ENCODE measurements at places on chromosomes 3 and 15.

DNA sequence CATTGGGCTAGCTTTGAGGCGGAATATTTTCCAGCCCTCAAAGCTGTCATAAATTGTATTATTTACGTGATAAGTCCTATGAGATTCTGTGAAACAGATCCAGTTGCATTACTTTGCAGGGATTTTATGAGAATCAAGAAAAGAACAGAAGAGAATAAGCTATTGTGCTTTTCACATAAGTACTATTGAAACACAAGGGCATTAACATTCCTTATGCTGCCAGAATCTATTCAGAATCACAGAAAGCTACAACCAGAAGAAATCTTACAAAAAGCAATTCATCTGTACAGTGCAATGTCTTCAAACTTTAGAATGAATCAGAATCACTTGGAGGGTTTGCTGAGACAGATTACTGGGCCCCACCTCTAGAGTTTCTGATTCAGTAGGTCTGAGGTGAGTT is 10.6 kb upstream of the CACNA1D start:
- DNase-seq = no peak

DNA sequence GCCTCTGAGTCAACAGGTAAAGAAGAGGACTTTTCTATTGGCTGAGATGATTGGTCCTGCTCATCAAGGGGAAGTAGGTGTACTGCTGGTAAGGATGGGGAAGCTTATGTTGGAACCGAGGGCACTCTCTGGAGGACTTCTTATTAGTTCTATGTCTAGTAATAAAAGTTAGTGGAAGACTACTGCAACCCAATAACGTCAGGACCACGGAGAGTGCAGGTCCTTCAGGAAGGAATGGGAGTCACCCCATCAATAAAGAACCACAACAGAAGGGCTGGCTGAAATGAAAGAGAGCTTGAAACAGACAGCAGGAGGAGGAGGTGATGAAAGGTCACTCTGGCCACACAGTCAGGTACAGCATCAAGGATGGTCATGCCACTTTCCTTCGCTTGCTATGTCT is 68.8 kb upstream of the PRR23E start:
- DNase-seq = peak; percentile 9

DNA sequence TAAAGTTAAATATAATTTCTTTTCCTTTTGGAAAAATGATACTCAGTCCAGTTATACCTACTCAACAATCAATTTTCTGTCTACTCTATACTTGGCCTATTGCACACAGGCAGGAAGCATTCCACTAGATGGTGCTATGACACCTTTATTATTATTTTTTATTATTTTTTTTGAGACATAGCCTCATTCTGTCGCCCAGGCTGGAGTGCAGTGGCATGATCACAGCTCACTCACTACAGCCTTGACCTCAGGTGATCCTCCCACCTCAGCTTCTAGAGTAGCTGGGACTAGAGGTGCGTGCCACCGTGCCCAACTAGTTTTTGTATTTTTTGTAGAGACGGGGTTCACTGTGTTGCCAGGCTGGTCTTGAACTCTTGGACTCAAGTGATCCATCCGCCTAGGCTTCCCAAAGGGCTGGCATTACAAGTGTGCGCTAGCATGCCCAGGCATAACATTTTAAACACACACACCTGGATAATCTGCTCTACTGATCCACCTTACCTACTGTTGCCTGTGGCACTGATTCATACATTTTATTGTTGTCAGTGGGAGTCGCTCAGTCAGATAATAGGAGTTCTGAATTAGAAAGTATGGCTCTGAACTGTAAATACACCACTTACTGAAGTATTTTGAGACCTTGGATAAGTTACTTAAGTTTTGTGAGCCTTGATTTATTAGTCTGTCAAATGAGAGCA is 56.2 kb downstream of the EIF3J start:
- DNase-seq = peak; percentile 6

DNA sequence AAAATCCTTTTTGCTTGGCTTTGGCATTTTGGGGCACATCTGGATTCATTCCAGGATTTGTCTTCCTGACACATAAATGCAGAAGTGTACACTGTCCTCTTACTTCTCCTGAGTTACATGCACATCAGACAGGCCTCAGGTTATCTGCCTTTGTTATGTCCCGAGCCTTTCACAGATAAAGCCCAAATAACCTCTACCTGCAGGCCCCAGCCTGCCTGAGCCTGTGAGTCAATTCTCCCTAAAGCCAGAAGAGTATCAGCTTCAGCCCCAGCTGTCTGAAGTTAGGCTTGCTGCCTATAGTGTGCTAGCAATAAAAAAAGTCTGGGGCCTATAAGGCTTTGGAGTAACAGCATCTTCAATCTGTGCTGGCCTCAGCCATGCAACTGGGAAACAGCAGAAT is 17.7 kb upstream of the GSK3B start:
- DNase-seq = no peak

DNA sequence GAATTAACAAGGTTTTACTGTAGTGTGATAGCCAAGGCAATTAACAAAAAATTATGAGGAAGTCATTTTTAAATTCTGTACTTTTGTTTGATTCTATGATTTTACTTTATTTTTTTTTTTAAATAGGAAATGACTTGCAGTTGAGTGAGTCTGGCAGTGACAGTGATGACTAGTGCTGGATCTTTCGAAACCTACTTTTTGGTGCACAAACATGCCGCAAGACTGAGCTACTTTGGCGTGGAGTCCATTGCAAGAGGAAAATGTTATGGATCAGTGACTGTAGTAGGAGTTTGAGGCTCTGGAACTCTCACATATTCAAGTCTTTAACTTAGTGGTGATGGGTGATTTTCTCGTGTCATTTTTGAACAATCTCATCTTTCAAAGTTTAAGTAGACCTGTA is 11.6 kb downstream of the EAF1 start:
- no peak for DNase-seq

- DNase-seq = no peak
Measured at GRCh38 chr15:70248116-70249025, 150.7 kb upstream of the TLE3 start.

- DNase-seq = no peak
Measured at GRCh38 chr3:55494976-55495375, 7.9 kb upstream of the WNT5A start.

DNA sequence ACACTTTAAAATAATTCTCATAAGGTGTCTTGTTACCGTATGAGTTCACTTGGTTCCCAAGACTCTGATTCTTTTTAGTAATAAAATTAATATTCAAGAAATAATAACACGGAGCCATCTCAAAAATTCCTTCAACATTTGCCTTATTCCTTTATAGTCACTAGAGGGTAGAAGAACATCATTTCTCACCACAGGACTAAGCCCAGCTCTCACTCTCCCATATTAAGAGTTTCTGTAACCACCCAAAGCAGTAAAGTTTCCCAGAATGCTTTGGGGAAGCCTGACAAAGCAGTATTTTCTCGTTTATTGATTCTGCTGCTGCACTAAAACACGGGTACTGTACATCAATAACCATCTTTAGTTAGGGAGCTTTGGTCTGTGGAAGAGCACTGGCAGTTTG is 114.9 kb downstream of the MCTP2 start:
- DNase-seq = peak; percentile 13

- DNase-seq = no peak
Measured at GRCh38 chr15:66170042-66170441, 83.5 kb downstream of the MEGF11 start.
